ENCODE measurements at places on chromosomes 7 and 10.

DNA sequence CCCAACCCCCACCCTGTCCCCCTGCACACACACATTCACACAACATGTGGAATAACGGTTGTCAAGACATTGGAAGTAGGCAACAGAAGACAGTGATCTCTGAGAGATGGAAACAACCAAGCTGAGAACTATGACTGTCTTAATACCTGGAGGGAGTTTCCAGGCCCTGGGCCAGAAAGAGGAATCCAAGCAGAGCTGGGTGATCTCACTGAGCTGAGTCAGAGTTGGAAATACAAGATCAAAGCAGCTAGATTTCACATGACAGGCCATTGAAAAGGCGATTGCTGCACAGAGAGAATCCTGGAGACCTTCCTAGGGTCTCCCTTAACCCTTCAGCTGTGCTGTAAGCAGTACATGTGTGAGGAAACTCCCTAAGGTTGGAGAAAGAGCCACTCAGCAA lies 165.8 kb upstream of the PRSS1 start:
- no peak for DNase-seq

GRCh38 chr7:157513682-157514081 lies 176.9 kb downstream of the DNAJB6 start:
- no peak for DNase-seq

DNA sequence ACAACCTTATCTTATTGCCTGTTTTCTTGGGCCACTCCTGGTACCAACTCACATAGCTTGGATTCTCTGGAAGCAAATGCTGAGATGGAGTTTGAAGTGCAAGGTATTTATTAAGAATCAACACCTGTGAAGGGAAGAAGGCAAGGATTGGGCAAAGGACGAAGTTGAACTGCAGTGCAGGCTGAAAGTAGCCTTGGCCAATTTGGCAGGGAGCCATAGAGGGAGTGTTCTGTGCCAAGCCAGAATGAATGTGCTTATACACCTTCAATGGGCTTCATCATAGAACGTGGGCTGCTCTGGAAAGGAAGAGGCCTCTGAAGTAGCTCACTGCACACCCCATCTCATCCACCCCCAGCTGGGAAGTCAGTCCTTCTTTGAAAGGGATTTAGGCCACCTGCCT lies 79.8 kb upstream of the IFRD1 start:
- no peak for DNase-seq

DNA sequence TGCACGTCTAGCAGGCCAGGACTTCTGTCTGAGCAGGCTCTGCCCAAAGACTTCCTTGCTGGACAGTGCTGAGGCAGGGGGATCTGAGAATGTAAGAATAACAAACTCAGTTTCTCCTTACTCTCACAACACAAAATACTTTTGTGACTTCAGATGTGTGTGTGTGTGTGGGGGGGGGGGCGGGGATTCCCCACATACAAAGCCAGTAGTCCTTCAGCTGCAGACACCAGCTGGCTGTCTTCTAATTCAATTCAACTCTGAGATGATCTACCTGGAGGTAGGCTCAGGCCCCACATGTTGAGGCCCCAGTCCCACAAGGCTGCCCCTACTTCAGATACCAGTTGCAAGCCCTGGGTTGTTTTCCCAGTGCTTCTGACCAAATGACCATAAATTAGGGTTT lies 4.7 kb upstream of the CXCL12 start:
- no peak for DNase-seq

- no peak for DNase-seq
Observed at GRCh38 chr10:3487228-3487627, 297.8 kb downstream of the KLF6 start.

- no peak for DNase-seq
Observed at GRCh38 chr7:73823873-73824592, 6.8 kb upstream of the CLDN4 start.
